ENCODE measurements at places on chromosomes 12 and 14.

DNA sequence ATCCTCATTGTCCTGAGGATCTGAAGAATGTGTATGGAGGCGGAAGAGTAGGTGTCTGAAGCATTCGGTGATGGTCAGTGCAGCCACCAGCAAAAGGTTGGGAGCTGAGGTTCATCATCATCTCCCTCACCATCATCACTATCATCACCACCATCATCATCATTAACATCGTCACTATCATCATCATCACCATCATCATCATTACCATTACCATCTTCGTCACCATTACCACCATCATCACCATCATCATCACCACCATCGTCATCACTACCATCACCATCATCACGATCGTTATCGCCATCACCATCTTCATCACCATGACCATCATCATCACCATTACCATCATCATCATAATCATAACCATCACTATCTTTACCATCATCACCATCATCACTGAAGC is 90.8 kb upstream of the TMEM132D start:
- no peak for DNase-seq

- DNase-seq: no peak
Observed at GRCh38 chr12:52631264-52631663, 12.9 kb upstream of the KRT73 start.

GRCh38 chr14:60116181-60116580 is 24.5 kb downstream of the PCNX4 start:
- no peak for DNase-seq

DNA sequence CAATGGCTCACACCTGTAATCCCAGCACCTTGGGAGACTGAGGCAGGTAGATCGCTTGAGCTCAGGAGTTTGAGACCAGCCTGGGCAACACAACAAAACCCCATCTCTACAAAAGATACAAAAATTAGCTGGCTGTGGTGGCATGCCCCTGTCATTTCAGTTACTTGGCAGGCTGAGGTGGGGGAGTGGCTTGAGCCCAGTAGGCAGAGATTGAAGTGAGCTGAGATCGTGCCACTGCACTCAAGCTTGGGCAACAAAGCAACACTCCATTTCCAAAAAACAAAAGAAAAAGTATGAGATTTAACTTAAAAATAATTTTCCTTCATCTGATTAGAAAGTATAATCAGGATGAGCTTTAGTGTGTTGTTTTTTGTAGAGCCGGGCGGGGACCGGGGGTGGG is 47.9 kb upstream of the BCAT1 start:
- DNase-seq: no peak

GRCh38 chr14:99821519-99822508 is 28.6 kb downstream of the EML1 start:
- no peak for DNase-seq

DNA sequence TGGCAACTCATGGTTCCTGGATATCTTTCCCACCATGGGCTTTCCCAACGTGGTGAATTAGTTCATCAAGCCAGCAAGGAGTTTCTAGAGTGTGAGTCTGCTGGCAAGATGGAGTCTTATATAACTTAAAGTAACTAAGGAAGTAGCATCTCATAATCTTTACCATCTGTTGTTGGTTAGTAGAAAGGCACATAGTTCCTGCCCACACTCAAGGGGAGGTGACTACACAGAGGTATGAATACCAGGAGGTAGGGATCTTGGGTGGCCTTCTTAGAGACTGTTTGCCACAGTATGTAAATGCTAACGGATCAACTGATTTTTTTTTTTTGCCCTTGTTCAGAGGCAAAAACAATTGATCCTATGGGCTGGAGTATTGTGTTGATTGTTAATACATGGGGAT is 446.9 kb downstream of the ATP23 start:
- no peak for DNase-seq

DNA sequence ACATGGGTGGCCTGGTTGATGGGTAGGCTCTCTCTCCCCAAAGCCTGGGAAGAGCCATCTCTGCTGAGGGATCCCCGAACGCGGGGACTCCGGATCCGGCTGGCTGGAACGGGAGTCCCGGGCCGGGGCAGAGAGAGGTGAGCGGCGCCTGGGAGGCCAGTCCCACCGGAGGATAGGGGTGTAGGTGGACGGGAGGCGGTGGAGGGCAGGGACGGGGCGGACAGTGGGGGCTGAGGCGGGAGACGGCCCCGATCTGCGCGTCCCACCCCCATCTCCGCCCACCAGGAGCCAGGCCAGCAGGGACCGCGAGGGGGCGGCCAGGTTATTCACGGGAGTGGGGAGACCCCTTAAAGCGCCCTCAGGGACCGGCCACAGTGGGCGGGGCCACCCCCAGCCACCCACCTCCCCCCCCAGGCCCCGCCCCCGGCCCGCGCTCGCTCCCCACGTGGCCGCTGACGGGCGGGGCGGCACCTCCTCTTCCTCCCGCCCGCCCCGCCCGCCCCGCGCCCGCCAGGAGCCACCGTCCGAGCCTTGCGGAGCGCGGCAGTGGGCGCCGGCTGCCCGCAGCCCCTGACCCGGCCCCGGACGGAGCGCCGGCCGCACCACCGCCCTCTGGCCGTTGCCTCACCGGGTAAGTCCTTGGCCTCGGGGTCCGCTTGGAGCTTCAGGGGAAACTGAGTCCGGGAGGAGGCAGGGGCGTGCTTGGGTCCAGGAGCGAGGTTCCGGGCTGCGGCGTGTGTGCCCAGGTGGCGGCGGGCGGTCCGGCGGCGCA is at the start of gene INF2:
TSS of gene INF2 (plus strand) at position 510 of the 772 bp plus-strand sequence. CDS start 11,748 bp downstream, outside the sequence.
- peak; percentile 61 for DNase-seq

DNA sequence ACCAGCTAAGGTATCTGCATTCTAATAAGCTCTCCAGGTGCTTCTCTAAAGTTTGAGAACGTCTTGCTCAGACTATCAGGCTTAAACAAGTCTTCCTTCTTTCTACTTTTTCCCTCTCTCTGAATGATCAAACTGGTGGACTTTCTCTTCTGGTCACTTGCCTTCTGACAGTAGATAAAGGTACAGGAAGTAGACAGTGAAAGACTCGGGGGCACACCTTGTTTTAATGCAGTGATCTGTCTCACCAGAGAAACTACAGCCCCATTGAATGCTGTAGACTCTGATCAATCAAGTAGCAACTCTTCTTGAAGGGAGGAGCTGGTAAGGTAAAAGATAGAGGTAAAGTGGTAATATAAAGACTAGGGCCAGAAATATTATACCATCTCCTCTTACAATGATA is 48.1 kb upstream of the ATXN7L3B start:
- DNase-seq: no peak

DNA sequence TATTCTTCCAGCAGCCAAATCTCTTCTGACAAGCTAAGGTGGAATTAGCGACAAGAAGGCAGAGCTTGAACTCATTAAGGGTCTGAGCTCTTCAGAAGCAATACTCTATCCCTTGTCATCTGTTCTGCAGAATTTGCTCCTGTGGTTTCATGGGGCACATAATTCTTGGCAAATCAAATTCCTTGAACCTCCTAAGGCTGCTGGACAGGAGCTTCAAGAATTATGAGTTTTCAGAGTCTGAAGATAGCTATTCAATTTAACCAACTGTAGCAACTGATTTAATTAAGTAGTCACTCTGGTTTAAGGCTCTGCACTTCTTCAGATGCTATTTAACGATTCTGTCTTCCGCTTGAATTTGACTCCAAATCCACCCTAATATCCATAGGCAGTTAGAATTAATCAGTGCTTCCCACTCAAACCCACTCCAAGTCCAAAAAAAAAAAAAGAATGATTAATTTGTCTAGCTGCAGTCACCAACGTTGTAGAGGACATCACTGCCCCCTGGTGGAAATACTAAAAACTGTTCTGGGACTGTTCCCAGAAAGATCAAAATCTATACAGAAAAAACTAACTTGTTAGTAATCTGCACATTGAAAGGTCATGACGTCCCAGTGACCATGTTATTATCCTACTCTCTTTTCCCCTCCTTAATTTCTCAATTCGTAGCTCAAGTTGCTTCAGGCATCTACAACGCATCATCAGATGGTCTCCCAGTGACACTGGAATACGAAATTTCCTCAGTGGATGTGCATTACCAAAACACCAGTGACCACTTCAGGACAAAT is 169.9 kb downstream of the KIF21A start:
- DNase-seq: peak; percentile 39

- no peak for DNase-seq
Observed at GRCh38 chr14:32312010-32312331, 17.1 kb upstream of the AKAP6 start.

DNA sequence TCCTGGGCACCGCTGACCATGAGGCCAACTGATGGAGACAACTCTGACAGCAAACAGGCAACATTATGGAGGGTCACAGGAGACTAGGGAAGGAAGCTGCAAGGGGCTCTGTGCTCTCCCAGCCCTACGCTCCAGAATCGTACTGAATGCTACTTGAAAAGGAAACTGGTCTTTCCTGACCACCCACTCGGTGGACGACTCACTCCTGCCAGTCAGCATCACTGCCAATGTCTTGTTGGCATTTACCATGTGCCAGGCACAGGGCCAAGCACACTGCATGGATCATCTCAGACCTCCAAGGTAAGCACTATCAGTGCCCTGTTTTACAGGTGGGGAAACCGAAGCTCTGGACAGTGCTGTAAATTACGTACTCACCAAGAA is 38.0 kb downstream of the CCDC85C start:
- DNase-seq: no peak

GRCh38 chr14:87045246-87045645 is 947.7 kb downstream of the GALC start:
- DNase-seq: no peak

GRCh38 chr14:71331403-71331802 is 424.1 kb downstream of the PCNX1 start:
- DNase-seq: no peak

DNA sequence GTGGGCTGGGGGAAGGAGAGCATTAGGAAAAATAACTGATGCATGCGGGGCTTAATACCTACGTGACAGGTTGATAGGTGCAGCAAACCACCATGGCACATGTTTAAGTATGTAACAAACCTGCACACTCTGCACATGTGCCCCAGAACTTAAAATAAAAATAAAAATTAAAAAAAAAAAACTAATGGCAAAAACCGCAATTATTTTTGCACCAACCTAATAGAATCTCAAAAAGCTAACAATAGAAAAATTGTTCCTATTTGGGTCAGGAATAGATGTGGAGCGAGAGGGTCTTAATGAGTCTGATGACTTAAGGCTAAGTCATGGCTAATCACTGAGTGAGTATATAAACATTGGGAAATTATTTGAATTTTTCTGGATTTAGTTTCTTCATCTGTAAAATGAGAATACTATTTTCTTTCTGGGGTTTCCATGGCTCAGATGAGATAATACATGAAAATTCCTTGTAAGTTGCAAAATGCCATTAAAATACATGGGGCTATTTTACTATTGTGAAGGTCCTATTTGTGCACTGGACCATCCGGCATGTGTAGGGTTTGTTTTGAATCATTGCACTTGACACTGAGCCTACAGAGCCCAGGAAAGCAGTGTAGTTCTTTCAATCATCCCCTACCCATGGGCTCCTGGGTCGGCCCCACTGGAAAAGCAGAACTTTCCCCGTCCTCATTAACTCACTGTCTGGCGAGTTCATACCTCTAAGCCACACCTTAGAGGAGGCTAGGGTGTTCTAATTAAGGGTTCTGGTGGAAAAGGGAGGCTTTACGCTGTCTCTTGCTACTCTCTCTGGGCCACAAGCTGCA is 164.1 kb upstream of the NTF3 start:
- DNase-seq: no peak

- DNase-seq: no peak
Observed at GRCh38 chr12:93727911-93728310, 50.7 kb downstream of the CRADD start.

DNA sequence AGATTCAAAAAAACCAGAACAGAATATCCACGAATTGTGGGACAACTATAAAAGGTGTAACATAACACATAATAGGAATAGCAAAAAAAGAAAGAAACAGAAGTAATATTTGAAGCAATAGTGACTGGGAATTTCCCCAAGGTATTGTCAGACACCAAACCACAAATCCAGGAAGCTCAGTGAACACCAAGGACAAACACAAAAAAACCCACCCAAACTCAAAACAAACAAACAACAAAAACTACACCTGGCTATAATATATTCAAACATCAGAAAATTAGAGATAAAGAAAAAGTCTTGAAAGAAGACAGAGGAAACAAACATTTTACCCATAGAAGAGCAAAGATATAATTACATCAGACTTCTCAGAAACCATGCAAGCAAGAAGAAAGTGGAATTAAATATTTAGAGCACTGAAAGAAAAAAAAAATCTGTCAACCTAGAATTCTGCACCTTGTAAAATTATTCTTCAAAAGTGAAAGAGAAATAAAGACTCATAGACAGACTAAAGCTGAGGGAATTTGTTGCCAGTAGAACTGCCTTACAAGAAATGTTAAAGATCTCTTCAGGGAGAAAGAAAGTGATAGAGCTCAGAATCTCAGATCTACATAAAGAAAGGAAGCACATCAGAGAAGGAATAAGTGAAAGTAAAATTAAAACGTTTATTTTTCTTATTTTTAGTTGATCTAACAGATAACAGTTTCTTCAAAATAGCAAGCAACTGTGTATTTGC is 12.1 kb upstream of the HMGA2 start:
- DNase-seq: no peak

- no peak for DNase-seq
Observed at GRCh38 chr14:105047283-105048016, 17.8 kb downstream of the GPR132 start.

DNA sequence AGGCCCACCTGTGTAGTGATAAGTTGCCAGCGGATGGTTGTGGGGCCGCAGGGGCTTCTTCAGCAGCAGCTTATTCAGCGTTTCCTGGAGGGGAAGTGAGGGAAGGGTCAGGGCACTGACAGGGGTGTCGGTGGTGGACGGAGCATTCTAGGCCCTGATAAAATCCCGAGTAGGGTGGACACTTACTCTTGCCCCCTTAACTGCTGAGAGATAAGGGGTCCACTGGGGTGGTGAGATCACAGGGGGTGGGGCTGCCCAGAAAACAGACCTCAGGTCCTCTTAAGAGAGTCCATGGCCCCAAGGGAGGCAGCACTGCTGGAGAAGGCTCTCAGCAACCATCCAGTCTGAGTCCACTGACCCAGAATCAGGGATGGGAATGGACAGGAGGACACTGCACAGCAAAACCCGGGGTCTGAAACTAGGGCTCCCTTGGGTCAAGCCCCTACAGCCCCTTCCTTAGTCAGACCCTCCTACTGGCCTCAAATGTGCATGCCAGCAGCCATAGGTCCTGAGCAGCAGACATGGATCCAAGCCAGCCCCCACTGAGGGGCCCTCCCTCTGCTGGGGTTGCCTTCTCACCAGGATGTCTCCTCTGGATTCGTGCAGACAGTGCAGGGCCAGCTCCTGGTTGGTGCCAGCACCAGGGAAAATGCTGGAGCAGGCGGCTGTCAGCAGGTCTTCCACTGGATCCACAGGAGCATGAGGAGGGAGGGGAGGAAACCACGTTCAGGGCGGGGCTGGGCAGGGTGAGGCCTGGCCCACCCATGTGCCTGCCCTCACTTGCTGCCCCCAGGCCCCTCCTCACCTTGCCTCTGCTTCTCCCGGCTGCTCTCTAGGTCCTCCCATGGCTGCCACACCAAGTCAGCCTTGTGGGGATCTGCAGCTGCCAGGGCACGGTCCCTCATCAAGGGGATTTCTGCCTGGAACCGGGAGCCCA is 12.1 kb upstream of the PNMA1 start:
- DNase-seq: no peak

DNA sequence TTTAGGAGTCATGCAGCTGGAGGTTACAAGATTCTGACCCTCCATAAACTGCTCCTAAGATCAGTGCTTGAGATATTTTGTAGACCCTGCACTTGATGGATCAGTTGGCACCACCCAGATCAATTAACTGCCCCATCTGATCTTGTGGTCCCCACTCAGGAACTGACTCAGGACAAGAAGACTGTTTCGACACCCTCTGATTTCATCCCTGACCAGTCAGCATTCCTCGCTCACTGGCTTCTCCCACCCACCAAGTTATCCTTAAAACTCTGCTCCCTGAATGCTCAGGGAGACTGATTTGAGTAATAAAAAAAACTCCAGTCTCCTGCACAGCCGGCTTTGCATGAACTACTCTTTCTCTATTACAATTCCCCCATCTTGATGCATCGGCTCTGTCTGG is 360.2 kb downstream of the GALC start:
- DNase-seq: no peak
